ENCODE measurements at places on chromosomes 11 and 22.

DNA sequence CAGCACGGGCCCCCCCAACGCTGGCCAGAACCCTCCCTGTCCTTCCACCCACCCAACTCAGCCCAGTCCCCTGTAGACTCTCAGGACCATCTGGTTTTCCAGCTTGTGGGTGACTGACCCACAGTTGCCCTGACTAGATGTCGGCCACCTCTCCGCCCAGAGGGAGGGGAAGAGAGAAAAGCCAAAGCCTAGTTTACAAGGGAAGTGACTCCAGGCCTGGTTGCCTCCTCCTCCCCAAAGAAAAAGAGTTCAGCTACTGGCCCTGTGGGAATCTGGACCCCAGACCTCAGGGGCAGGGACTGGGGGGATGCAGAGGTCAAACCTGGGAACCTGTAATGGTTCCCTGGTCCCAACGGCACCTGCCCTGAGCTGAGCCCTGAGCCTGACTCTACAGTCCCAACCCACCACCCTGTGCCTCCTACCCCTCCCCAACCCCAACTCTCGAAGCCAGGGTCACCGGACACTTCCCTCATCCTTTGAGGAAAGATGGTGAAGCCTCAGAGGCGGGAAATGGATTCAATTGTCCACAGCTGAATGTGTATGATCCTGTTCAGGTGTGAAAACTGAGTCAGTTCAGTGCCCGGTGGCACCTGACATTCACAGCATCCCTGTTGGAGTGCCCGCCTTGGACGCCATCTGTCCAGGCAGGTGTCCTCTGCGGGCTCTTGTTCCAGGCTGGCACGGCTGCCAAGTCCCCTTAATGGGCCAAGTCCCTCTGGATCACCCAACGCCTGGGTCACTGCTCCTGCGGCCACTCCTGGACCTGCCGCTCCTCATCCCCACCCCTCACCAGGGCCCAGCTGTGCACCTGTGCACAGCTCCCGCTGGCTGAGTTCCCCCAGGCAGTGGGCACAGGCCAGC is 21.0 kb upstream of the WNT7B start:
- no peak for DNase-seq

- no peak for DNase-seq
Observed at GRCh38 chr11:92979176-92979575, 9.7 kb downstream of the MTNR1B start.

DNA sequence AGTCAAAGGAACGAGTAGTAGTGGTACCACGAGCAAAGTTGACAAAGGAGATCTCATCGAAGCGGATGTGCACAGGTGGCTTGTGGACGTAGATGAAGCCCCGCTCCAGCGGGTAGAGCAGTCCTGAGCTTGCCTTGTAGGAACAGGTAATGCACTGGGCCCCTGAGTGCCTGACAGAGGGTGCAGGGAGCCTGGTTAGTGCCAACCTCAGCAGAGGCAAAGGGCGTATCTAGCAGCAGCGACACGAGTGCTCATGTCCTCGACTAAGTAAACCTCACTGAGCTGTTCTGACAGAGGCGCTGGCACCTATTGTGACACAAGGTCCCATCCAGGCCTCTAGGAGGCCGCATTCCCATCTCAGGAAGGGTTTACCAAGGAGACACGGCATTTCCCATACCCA is 4.0 kb downstream of the SSRP1 start:
- no peak for DNase-seq

GRCh38 chr11:69140635-69141034 is 15.1 kb upstream of the SMIM38 start:
- DNase-seq = no peak

- DNase-seq = no peak
Observed at GRCh38 chr11:61146416-61146815, 14.8 kb downstream of the VPS37C start.

DNA sequence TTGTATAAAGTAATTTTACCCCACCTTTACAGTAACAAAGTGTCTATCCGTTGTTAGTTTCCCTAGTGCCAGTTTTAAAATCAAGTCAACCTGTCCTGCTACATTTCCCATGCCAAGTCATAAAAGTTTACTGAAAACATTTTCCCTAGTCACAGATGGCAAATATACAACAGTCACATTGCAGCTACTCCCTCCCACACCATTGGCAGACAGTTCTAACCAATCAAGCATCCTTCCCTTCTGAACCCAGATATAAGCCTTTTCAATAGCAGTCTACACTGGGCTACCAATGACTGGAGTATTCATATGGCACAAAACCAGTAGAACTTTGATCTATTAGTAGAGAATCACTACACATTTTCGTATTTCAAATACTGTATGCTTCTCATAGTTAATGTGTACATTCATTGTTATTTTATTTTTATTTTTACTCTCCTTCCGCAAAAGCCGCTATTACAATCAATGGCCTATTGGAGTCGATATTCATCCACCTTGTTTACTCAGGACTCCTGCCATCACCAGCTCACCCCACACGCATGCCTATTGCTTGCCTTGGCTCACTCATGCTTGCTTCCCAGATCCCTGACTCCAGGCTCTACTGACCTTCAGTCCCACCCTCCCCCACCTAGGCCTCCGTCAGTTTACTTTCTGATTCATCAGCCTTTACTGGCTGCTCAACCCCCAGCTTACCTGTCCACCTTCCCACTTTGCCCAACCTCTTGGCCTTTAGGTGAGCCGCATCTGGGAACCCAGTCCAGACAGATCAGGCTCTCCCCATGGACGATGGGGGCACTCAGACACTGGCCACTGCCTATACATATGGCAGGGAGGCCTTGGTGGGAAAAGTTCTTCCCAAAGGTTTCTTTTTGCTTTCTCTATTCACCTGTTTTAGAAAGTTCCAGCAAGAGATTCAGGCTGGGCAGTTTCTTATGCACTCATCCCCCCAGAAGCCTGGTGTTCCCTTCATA is 408.4 kb downstream of the SOX6 start:
- DNase-seq = no peak

- no peak for DNase-seq
Observed at GRCh38 chr22:19995611-19996339, 20.8 kb downstream of the ARVCF start.

DNA sequence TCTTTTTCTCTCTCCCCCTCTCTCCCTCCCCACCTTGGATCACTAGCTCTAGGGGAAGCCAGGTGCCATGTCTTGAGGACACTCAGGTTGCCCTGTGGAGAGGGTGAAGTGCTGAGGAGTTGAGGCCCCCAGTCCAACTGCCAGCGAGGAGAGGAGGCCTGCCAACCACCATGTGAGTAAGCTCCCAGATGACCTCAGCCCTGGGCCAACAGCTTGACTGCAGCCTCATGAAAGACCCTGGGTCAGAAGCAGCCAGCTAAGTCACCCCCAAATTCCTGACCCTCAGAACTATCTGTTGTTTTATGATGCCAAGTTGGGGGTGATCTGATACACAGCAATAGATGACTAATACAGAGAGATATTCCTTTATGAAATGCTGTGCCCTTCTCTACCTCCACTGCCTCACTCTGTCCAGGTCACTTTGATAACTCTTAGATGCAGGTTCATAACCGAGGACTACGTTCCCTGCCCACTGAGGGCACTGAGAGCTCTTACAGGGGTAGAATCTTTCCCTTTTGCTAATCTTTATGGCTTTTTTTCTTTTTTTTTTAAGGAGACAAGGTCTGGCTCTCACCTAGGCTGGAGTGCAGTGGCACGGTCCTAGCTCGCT is 8.0 kb downstream of the ARFGAP3 start:
- DNase-seq = no peak

- no peak for DNase-seq
Observed at GRCh38 chr11:67179892-67180490, 60.9 kb downstream of the KDM2A start.

- DNase-seq = no peak
Observed at GRCh38 chr11:85755285-85755684, 55.7 kb downstream of the SYTL2 start.

- no peak for DNase-seq
Observed at GRCh38 chr22:30212363-30212995, 34.1 kb downstream of the LIF start.

DNA sequence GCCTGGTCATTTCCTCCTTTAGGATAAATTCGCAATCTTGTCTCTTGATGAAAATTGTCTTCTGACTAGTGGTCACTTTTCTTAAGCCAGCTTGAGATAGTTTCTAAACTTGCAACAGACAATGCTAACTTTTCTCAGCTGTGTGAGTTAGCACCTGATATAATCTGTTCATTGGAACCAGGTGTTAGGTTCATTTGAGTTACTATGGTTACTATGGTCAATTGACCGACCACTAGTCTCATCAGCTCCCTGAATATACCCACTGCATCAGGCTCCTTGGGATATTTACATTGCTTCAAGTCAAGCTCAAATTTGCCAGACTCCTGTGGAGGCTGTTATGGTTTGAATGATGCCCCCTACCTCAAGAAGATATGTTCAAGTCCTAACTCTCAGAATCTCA is 54.5 kb downstream of the SC5D start:
- DNase-seq = no peak

- DNase-seq = no peak
Observed at GRCh38 chr11:134040386-134041302, 28.2 kb upstream of the JAM3 start.

GRCh38 chr22:20424568-20424931 is 13.1 kb downstream of the SCARF2 start:
- DNase-seq = no peak

DNA sequence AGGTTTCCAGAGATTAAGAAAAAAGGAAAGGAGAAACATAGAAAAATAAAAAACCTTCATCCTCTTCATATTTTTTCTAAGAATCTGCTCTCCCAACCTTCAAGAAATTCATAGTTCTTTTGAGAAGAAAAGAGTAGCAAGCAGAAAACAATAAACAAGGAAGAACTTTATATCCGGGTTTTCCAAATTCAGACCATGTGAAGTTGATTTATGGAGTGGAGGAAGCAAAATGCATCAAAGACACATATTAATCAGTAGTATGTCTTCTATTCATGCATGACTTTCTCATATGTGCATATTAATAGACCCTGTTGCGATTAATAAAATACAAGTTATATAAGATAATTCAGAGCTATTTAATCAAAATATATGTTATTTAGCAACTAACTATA is 20.5 kb upstream of the CTSC start:
- no peak for DNase-seq

GRCh38 chr22:29375398-29376076 is 12.8 kb downstream of the AP1B1 start:
- no peak for DNase-seq

DNA sequence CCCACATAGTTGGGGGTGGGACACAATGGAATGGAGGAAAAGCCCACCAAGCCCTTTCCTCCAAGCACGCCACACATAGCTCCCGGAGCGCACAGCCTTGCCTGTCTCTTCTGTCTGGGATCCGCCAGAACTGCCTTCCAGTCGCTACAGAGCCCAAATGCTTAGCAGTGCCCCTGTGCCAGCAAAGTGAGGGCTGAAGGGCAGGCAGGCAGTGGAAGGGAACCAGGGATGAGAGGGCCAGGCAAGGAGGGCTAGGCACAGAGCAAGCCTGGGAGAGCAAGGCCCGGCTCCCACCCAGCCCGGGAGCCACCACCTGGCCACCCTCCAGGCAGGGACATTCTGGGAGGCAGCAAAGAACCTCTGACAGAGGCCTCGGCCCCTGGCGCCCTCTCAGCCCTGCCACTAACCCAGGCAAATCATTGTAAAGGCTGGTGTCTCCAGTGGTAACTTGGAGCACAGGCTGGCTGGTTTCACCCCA is 32.5 kb downstream of the PPP2R1B start:
- DNase-seq = no peak

DNA sequence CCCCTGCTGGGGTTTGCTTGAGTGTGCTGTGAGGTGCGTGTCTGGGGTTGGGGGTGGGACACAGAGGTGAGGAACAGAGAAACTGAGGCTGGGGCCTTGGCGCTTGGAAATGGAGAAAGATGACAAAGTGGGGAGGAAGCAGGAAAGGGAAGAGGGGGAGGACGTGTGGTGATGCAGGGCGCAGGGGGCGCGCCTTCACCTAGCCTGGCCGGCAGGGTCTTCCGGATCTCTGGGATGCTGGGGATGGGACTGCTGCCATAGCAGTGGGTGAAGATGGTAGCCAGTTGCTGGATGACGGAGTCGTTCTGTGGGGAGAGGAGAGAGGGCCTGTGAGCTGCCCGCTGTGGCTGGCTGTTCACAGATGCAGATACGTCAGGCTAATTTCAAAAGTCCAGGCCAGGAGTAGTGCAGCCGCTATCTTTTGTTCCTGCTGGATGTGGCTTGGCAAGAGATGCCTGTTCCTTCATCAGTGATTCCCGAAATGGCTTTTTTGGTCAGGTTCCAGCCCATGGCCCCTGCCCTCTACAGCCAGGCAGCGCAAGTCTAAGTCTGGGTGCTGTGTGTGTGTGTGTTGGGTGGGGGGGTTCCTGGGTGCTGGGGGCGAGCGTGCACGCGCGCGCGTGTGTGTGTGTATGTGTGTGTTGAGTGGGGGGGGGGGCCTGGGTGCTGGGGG is 54.8 kb downstream of the NAT10 start:
- no peak for DNase-seq

GRCh38 chr11:126408901-126409619 is 53.6 kb downstream of the ST3GAL4 start:
- no peak for DNase-seq

- DNase-seq = no peak
Observed at GRCh38 chr11:2932850-2933251, 3.6 kb upstream of the PHLDA2 start.

DNA sequence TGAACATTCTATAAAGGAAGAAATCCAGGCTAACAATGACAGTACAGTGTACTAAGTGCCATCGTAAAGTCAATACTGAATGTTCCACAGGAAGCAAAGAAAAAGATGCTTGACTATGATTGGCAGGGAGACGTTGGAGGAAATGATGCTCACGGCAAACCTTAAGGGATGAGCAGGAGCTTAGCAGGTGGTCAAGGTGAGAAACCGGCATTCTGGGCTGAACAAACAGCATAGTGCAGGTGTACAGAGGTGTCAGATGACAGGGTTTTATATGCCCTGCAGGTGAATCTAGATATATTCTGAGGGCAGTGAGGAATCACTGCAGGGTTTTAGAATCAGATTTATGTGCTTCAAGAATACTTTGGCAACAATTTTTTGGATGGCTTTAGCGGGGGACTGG is 85.3 kb upstream of the HEPHL1 start:
- DNase-seq = no peak

DNA sequence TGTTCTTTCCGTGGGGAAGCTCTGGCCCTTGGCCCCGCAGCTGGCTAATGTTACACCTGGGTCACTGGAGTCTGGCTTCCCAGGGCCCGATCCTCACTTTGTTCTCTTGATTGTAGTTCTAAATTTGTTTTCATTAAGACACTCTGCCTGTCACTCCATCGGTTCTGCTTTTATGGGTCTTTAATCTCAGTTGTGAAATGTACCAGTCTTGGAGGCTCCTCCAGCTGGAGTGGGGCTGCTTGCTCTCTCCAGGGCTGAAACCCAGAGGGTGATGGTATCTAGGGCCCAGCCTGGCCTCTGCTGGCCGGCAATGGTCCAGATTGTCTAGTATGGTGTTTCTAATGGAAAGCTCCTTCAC is 352.9 kb downstream of the TENM4 start:
- DNase-seq = no peak
